ENCODE measurements at places on chromosomes 4 and X.

- no peak for DNase-seq
These were observed 54.0 kb upstream of the ZCCHC13 start for GRCh38 chrX:74249963-74250362.

GRCh38 chr4:63528256-63528991 is 880.8 kb downstream of the TECRL start:
- DNase-seq, result peak; percentile 32

- peak; percentile 47 for DNase-seq
These were observed 44.2 kb downstream of the COQ2 start for GRCh38 chr4:83240379-83240875.

DNA sequence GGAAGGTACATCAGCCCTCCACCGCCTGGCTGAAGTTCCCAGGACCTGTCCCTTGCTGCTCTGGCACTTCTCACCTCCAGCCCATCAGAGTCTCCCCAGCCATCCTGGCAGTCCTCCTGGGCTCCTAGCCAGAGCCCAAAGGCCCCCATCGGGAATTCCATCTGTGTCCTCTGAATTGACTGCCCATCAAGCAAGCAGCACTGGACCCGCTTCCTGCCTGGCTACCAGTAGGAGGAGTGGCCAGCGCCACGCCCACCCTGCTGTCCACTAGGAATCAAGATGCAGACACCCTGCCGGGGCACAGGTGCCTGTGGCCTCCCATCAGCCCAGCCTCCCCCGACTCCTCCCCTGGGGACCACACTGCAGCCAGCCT is 47.2 kb downstream of the C4orf50 start:
- DNase-seq, result no peak

DNA sequence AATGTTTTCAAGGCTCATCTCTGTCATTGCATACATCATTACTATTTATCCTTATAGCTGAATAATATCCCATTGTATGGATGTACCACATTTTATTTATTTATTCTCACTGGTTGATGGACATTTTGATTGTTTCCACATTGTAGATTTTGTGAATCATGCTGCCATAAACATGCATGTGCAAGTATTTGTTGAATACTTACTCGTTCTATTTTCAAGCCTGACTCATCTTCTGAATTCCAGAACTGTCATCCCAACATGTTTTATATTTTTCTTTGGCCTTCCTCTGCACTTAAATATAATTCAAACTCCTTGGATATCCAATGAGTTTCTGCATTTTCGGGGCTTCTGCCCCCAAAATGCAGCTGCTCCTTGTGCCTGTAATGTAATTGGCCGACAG is 77.6 kb downstream of the MXRA5 start:
- DNase-seq, result no peak

All from Kasumi-1 (cell line).